ENCODE measurements at places on chromosomes 12 and 14.

DNA sequence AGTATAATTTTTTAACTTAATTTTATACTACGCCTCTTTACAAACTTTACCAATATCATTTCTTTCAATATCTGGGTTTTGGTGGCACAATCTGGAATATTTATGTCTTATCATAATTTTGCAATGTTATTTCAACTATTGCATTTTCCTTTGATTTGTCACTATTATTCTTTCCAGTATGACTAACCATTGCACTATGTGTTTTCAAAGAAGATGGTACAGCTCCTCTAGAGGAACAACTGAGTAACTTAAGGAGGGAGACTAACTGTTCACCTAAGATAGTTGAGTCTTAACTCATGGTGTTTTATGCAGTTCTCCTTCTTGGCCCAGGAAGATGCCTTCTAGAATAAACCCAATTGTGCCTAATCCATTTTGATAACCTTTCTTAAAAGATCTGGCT, 60.5 kb upstream of the KIF21A start:
- DNase-seq = no peak

DNA sequence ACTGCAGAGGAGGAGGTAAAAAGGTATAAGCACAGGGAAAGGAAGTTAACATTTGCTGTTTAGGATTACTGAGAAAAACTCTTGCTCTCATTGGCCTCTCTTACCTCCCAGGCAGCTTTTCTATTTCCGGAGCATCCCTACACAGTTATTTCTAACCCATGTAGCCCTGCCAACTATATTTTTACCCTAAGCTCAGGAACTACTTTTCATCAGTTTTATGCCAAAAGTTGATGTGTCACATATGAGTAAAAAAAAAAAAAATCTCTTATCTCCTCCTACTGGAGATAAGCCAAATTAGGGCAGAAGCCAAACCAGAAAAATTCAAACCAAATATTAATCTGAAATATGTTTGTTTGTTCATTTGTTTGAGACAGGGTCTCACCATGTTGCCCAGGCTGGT, 34.4 kb upstream of the PSMA6 start:
- DNase-seq = no peak

DNA sequence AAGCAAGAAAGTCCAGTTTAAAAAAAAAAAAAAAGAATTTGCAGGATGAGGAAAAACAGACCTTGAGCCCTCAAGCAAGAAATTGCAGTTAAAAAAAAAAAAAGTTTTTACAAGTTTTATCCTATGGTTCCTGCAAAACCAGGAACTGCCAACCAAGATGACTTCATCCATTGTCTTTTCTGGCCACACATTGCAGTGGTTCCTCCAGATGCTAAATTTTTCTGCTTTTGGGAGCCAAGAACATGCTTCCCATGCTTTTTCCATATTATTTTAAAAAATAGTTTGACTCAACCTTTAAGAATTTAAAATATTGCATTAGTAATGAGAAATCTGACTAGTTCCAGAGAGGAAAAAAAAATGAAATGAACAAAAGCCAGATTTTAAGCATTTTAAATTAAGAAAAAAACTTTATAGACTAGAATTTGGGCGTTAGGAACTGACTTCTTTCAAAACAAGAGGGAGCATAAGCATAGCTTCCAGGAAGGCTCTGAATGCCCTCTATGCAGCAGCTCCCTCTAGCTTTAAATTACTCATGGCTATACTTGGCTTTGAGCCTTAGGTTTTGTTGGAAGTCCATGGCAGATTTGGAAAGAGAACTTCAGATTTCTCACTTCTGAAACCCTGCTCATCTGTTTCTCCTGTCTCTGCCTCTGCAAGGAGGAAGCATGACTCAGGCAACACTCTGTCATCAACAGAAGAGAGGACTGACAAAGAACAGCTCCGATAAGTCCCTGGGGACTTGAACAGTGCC, 124.5 kb downstream of the GPR65 start:
- DNase-seq = no peak

DNA sequence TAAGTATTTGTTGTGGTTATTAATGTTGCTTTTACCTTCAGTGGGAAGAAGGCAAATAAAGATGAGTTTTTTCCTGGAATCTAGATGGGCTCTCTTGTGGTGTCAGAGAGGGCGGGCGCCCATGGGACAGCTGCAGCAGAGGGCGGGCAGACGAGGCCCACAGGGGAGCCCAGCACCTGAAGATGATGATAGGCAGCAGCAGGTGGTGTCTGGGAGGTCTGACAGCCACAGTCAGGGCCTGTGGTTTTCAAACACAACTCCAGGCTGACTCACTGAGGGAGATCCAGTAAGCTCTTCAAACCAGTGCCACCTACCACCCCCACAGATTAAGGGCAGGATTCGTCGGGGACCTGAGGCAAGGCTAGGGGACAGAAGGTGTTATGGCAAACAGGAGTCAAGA, 42.8 kb downstream of the NKX2-1 start:
- no peak for DNase-seq

DNA sequence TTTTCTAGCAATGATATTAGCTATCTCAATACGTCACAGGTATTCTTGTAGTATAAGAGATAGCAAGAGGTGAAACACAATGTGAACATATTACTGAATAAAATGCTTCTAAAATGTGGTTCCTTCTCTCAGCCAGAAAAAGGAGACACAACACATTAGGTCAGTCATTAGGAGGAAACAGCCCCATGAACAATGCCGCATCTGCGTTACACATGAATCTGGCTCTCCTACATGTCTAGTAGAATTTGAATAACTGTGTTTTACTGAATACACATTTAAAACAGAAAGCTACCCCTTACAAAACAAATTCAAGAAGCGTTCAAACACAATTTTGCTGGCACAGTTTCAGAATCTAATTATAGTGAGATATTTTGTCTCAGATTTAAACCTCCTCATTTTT, 51.6 kb downstream of the EFCAB11 start:
- no peak for DNase-seq

DNA sequence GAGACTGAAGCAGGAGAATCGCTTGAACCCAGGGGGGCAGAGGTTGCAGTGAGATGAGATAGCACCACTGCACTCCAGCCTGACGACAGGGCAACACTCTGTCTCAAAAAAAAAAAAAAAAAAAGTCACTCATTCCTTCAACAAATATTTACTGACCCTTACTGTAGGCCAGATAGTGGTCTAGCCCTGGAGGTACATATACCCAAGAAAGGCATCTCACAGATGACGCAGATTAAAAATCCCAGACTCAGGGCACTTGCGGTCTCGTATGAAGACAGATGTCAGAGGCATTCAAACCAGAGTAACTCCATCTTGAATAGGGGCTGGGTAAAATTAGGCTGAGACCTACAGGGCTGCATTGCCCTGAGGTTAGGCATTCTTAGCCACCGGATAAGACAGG, 44.8 kb downstream of the CLMN start:
- no peak for DNase-seq

- no peak for DNase-seq
Observed at GRCh38 chr12:109763201-109763841, 49.7 kb downstream of the FAM222A start.

- no peak for DNase-seq
Observed at GRCh38 chr12:12087693-12088034, 16.9 kb downstream of the BCL2L14 start.

- DNase-seq = no peak
Observed at GRCh38 chr14:91899806-91900205, 32.5 kb upstream of the TC2N start.

DNA sequence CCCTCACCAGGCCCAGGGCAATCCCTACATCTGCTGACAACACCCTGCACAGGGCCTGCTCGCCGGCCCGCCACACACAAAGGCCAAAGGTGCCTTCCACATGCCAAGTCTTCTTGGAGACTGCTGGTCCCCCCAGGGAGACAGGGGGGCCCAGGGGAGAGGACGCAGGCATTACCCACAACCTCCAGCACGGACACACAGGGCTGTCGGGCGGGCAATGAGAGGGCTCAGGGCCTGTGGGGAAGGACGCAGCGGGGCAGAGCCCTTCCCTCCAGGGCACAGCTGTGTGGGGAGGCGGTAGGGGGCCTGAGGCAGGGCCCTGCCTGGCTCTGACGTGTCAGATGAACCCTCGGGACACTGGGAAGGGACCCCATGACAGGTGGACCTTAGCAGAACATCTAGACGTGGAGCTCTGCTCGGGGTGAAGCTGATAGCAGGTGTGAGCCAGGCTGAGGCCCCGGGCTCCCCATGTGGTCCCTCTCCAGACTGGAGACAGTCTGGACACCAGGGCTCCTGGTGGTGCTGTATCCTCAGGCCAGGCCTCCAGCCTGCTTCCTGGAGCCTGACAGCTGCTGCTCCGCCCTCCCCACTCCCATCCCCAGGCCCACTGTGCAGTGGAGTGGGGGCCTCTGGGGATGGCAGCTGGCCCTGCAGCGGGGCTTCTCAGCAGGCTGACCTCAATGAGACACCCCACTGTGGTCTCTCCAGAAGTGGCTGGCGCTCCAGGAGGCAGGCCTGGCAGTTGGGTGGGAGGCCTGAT, 31.6 kb upstream of the NUDT14 start:
- no peak for DNase-seq

DNA sequence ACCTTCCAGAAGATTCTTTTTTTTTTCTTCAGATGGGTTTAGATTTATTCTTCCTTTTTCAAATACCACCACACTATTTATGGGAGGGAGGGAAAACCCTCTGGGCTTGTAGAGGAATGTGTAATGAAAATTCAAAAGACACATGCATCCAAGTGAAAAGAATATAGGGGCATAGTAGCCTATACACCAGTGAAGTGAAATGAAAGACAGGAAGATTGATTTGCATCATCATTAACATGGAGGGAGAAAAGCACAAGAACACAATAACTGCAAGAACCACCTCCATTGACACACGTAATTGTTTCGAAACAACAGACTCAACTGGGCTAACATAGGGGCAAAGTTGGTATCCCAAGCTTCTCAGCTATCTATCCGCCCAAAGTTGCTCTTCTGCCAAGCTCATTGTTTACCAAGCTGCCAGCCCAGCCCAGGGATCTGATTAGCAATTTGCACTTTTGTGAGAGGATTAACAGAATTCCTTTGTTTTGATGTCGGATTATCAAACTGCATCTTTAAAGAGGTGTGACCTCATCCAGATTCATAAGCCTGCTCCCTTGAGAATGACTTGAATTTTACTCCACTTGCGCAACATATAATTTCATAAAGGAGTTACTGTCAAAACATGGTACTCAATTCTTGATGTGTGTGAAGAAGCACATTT, 430.5 kb upstream of the SOX5 start:
- DNase-seq = no peak

GRCh38 chr14:81162941-81163340, 57.8 kb downstream of the GTF2A1 start:
- no peak for DNase-seq

GRCh38 chr12:48125985-48126384, 6.8 kb downstream of the PFKM start:
- DNase-seq = no peak

GRCh38 chr14:100538351-100539002, 48.7 kb downstream of the BEGAIN start:
- DNase-seq = no peak

GRCh38 chr12:107610021-107610859, 75.4 kb upstream of the PWP1 start:
- DNase-seq = peak; percentile 65

DNA sequence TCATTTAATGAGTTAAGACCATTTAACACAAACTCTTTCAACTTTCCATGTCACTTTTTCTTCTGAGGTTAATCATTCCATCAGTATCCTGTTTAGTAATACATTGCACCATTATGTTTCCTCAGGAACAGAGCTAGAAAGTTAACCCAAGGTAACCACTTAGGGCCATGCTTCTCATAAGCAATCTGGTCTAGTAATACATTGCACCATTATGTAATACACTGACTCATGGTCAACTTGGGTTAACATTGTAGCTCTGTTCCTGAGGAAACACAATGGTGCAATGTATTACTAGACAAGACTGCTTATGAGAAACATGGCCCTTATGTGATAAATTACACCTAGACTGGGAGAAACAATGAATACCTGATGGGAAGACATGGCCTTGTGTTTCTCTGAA, 21.7 kb downstream of the ERH start:
- no peak for DNase-seq

- no peak for DNase-seq
Observed at GRCh38 chr14:67241411-67242167, at the start of gene PALS1. Gene PALS1, plus strand, starts transcription at chr14:67241435. Its CDS starts 37,736 bp downstream, at chr14:67279171.

- DNase-seq = no peak
Observed at GRCh38 chr12:51405801-51406207, 14.6 kb upstream of the GALNT6 start.

DNA sequence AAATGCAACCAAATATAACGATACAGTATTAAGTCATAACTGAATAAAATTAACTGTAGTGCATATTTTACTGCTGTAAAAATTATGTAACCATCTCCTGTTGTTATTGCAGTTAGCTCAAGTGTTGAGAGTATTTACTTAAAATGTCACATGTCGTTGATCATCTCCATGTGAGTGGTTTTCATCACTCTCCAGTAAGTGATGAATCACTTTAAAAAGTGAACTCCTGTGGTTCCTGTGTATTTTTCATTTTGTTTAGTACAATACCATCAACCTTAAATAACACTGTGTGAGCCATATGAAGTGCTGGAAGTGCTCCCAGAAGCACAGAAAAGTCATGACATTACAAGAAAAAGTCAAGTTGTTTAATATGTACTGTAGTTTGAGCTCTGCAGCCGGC, 104.7 kb upstream of the SLCO1B1 start:
- no peak for DNase-seq

- DNase-seq = no peak
Observed at GRCh38 chr12:113214895-113215400, 6.3 kb upstream of the TPCN1 start.

- DNase-seq = no peak
Observed at GRCh38 chr12:64911081-64911480, 86.6 kb downstream of the TBC1D30 start.

GRCh38 chr14:64114166-64114565, 180.0 kb downstream of the ESR2 start:
- DNase-seq = no peak

DNA sequence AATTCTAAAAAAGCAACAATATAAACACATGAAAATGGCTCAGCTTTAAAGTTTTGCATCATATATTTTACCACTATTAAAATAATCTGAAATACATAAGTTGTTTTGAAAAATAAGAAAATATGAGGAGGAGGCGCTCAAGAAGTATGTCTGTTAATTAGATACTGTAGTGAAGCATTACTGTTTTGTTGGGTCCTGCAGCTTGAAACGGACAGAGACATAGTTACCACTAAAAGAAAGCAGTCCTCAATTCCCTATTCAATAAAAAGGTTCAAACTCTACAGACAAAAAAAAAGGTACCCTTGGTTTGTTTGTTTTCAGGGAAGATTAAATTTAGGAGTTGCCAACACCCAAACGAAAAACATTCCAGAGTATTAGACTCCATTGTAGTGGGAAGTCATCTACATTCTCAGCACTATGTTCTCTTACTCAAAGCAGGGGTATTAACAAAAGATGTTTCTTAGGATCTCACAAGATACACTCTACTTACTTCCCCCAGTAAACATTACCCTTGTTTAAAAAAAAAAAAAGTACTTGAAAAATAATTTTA, 3.0 kb downstream of the PAWR start:
- no peak for DNase-seq

- DNase-seq = no peak
Observed at GRCh38 chr12:49541911-49542505, 3.2 kb downstream of the KCNH3 start.

DNA sequence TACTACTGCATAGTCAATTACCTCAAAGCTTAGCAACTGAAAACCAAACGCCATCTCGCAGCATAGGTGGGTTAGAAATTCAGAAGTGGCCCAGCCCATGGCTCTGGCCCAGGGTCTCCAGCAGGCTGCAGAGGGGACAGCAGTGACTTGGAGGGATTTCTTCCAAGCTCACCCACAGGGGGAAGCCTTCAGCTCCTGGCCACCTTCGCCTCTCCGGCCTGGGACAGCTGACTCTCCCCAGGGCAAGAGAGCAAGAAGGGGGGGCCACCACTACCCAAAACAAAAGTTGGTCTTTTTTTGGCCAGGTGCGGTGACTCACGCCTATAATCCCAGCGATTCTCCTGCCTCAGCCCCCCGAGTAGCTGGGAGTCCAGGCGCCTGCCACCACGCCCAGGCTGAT, 32.2 kb upstream of the ANKRD9 start:
- DNase-seq = no peak

All from nephron progenitor cell (in vitro differentiated cells).